NCI-H226 (cell line): ENCODE measurements at places on chromosomes 1 and 21.

DNA sequence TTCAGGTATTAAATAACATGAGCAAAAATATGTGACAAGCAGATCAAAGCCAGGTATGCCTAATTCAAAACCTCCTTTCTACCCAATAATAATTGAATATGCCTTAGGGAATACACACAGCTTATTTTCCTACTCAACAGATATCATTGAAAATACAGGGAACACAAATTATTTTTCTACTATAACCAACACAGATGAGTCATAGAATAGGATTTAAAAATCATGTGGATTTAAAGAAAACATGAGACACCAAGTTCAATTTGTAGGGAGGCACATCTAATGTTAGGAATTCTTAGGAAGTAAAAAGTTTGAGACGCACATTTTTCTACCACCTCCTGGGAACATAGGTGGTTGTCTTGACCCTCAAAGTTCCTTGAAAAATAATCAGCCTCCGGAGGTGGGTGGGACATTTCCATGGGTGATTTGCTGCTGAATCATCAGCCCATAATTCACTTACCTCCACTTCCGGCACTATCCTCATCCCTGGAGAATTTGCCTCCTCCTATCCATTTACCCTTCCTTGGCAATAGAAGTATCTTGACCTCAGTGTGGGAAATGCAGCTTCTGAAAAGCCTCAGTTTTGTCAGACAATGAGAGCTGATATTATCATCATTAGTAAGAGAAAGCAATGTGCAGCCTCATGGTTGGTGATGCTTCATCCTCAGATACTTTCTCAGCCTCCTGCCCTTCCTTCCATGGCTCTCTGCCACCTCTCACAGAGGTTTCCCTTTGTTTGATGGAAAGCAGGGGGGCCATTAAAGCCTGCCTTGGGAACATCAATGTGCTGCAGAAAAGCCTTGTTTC, 33.5 kb upstream of the RGS4 start:
- peak; percentile 99 for DNase-seq

DNA sequence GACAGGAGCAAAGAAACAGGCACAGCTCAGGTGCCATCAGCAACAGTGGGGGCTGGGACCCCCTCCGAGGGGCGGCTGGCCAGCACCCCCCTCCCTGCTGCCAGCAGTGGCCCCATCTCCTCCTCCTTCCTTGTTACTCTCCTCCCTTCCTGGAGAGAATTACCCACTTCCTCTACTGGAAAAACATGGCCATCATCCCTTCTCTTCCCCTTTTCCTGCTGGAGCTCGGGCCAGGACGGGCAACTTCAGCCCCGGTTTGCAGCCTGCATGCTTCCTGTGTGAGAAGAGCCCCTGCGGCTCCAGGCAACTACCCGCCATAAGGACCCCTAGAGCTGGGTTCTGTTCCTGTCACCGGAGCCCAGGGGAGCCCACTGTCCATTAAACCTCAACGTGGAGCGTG, 17.6 kb downstream of the MEGF6 start:
- DNase-seq: no peak

- DNase-seq: no peak
Observed at GRCh38 chr1:39690794-39691382, 345 bp downstream of the HPCAL4 start.

GRCh38 chr1:84896279-84896678, 3.3 kb upstream of the LPAR3 start:
- no peak for DNase-seq

- DNase-seq: no peak
Observed at GRCh38 chr1:23922321-23922943, 9.3 kb upstream of the CNR2 start.

DNA sequence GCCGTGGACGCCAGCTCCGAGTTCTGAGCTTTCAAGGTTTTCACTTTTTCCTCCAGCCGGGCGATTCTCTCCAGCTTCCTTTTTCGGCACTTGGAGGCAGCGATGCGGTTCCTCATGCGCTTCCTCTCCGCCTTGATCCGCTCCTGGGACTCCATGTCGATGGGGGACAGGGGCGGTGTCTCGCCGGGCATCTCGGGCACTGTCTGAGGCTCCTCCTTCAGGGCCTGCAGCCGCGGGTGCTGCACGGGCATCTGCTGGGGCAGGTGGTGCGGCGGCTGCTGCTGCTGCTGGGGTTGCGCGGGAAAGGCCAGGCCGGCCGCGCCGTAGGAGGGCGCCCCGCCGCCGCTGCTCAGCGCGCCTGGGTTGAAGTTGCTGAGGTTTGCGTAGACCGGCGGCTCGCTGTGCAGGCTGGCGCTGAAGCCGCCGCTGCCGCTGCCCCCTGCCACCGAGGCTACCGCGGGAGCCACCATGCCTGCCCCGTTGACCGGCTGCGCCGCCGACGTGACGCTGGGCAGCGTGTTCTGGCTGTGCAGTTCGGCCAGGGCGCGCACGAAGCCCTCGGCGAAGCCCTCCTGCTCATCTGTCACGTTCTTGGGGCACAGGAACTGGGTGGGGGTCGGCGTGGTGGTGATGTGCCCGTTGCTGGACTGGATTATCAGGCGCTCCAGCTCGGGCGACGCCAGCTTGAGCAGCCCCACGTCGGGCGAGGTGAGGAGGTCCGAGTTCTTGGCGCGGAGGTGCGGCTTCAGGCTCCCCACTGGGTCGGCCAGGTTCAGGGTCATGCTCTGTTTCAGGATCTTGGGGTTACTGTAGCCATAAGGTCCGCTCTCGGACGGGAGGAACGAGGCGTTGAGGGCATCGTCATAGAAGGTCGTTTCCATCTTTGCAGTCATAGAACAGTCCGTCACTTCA, 1.4 kb downstream of the JUN start:
- no peak for DNase-seq

DNA sequence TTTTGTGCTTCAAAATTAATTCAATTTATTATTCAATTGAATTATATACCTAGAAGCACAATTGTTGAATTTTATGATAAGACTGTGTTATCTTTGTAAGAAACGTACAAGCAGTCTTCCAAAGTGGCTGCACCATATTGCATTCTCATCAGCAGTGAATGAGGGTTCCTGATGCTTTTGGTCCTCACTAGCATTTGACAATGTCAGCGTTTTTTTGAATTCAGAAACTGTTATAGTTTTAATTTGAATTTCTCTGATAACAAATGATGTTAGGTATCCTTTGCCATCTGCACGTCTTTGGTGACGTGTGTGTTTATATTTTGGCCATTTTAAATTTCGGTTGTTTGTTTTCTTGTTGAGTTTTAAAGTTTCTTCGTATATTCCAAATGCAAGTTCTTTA, 553.0 kb upstream of the ZP4 start:
- no peak for DNase-seq

DNA sequence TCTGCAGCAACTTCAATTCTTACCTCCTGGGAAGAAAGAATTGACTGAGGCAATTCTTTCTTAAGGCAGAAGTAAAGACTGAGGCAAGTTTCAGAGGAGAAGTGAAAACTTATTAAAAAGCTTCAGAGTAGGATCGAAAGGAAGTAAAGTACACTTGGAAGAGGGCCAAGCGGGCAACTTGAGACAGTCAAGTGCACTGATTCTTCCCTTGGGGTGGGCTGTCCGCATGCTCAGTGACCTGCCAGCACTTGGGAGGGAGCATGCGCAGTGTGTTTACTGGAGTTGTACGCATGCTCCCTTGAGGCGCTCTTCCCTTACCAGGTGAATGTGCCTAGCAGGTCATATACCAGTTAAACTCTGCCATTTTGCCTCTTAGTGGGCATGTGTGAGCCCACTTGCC, 55.3 kb upstream of the NBPF3 start:
- no peak for DNase-seq

DNA sequence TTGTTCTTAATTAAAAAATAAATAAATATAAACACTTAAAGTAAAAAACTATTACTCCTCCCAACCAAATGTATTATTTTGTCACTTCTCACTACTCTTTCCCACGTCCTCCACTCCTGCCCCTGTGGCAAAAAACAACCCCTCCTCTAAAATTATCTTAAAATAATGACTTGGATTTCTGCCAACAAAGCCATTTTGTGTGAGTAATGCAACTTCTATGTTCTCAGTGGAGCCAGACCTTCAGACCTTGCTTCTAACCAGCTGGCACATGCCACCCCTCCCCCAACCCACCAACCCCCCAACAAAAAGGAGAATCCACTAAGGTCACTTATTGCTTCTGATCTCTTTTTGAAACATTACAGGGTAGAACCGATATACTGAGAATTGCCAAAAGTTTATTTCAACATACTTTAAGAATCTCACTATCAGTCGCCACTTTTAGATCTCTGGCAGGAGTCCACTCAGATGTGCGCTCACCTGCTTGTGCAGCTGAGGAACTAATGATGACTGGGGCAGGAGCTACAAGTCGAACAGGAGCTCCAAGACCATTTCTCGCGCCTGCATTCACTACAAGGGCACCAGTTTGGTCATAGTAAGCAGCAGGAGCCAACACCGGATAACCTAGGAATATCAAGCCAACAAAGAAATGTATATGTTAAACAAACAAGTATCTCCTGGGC, 58.3 kb upstream of the SDC3 start:
- DNase-seq: peak; percentile 75

DNA sequence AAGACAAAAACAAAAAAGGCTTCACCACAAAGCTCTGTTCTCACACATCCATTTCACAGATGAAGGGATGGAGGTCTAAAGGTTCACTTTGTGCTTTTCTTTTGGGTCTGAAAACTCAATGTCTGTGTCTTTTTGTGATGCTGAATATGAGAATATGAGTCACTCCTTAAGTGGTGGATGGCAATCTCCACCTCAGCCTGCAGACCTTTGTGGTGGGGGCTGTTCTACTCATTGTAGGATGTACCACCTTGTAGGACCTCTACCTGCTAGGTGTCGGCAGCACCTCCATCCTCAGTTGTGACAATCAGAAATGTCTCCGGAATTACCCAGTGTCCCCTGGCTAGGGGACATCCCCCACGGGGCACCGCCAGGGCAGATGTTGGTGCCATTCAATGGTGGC, 42.8 kb downstream of the UBASH3A start:
- DNase-seq: no peak

GRCh38 chr21:31335957-31336738, 7.9 kb downstream of the TIAM1 start:
- DNase-seq: peak; percentile 79

DNA sequence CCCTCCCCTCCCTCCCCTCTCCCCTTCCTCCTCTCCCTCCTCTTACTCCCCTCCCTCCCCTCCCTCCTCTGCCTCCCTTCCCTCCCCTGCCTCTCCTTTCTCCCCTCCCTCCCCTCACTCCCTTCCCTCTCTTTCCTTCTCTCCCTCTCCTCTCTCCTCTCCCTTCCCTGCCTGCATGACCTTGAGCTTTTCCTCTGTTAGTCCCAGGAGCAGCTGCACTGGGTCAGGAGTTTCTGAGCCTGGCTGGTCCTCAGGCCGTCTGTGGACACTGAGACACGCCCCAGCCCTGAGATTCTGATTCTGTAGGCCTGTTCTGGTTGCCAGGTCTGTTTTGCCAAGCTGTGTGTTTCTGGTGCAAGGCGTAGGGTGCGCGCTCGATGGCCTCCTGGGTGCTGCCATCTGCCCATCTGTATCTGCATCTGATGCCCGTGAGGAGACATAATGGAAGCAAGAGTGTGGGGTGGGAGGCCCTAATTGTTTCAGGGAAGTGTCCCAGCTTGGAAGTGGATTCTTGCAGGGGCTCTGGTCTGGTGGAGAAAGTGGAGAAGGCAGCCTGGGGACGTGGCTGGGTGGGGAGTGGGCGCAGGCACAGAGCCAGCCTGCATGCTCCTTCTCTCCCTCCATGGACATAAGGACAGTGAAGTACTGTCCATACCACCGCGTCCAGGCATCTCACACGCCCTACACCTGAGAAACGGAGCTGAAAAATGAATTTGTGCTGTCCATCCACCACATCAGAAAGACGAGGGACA, 97.2 kb downstream of the WDR4 start:
- no peak for DNase-seq
